ENCODE measurements at places on chromosomes 3 and 15.

DNA sequence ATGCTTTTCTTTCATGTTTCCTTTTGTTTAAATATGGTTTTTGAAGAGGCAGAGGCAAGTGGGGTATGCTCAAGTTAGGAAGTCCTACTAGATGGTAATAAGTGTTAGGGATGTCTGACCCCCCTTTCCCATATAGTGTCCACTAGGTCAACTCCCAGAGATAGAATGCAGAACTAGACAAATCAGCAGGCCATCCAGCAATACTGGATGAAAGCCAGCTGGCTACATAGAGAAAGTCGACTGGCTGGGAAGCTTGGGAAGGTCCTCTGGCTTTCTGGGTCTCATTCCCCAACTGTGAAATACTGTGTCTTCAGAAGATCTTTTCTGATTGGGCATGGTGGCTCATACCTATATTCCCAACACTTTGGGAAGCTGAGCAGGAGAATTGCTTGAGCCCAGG lies 113.8 kb downstream of the SNRK start:
- no peak for DNase-seq

GRCh38 chr3:182212479-182213076 lies 500.9 kb downstream of the SOX2 start:
- peak; percentile 67 for DNase-seq

DNA sequence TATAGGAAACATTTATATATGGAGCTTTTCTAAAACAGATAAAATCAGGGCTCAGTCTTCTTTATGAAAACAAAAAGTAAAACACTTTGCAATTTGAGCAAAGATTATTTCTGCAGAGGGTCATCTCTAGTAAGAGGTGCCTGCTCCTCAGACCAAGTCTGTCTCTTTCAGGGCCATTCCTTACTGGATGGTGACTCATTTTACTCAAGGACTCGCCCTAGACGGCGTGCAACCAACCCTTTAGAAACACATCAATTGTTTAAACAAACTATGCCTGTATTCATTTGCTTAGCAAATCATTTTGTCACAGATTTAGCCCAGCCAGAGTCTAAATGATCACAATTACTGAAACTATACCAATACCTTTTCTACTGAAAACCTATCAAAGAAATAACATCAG lies 242.8 kb upstream of the ICE2 start:
- peak; percentile 24 for DNase-seq

DNA sequence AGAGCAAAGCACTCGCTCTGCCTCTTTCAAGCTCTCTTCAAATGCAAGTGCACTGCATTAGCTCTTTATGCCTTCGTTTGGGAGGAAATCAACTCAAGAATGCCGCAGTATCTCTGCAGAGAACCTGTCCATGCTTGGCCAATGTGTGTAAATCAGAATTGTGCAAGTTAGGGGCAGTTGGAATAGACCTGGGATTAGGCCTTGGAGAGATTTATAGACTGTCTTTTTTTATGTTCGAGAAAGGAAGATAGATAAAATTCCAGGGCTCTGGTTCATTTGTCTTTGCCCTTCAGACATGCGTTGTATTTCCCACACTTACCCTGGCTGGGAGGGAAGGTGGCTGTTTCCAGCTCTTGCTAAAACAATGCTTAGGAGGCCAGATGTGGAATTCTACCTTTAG lies 163.7 kb downstream of the MOBP start:
- DNase-seq, result no peak

GRCh38 chr3:127139601-127140500 lies 53.1 kb upstream of the PRR23E start:
- DNase-seq, result no peak

DNA sequence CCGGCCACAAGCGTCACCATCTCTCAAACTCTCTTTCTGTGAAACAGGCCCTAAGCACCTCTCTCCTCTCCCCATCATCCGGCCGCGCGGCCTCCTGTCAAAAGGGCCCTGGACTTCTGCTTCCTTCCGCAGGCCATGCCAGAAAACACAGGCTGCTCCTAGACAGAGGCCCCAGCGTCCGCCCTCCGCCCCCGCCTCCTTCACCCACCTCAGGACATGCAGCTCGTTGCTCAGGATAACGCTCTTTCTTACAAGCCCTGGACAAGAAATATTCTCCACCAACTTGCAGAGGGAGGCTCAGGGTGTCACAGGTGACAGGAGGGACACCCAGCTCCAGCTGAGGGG lies 212.0 kb downstream of the XXYLT1 start:
- DNase-seq, result no peak

- no peak for DNase-seq
Observed at GRCh38 chr3:151144016-151144415, 58.6 kb downstream of the MED12L start.
